IMR-90 (cell line): ENCODE measurements at places on chromosomes 1 and 21. TPM values are rescaled to one million over a fixed set of nuclear protein-coding genes. Genes with fewer than 3 reads are reported as not detected.
A peak's percentile ranks its signal among the peaks of the same experiment; 100 is the strongest.

DNA sequence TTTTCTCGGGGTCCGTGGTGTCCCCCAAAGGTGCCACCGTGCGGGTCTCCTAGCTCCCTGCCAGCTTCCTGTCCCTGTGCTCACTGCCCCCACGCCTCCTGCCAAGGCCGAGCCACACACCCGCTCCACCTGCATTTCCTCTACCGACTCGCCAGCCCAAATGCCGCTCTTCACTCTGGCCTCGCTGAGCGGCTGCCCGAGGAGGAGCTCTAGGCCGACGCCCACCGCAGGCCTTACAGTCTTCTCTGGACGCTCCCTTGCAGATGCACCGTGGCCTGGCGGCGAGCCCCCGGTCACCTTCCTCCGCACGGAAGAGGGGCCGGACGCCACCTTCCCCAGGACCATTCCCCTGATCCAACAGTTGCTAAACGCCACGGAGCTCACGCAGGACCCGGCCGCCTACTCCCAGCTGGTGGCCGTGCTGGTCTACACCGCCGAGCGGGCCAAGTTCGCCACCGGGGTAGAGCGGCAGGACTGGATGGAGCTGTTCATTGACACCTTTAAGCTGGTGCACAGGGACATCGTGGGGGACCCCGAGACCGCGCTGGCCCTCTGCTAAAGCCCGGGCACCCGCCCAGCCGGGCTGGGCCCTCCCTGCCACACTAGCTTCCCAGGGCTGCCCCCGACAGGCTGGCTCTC lies 26.3 kb downstream of the FTCD start:
- DNase-seq: no peak
- no peak overlapping the region for H3K27ac ChIP-seq
- H3K4me1 ChIP-seq: no peaks in the 10 kb centered on the region
- H3K4me3 ChIP-seq: no peak overlapping the region

GRCh38 chr21:16590186-16590585 lies 860.4 kb downstream of the USP25 start:
- DNase-seq: no peak
- no peak overlapping the region for H3K4me3 ChIP-seq
- H3K4me1 ChIP-seq: peaks cover 6% of the 10 kb centered on the region; the same call in 1 of the 2 replicates
- no peak overlapping the region for H3K27ac ChIP-seq
- no peaks in the 10 kb centered on the region for H3K27me3 ChIP-seq

DNA sequence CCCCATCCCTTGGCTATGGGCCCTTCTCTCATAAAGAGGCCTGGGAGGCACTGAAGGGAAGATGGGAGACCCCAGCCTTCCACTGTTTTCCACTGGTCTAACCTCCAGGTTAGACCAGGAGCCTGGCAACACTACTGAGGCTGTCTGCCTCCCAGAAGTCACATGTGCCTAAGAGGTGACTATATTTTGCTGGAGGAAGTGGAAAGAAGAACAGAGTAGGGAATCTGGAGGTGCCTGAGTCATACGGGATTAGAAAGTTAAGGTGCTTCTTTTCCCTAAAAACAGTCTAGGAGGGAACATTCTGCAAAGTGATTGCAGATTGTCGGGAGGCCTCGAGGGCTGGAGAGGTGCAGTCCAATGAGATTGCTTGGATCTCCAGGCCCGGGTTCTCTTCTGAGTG lies 4.6 kb downstream of the NFASC start:
- no peak for DNase-seq
- H3K27me3 ChIP-seq: peaks cover 2% of the 10 kb centered on the region; the same call in 1 of the 2 replicates
- no peak overlapping the region for H3K4me3 ChIP-seq
- H3K36me3 ChIP-seq: no peaks in the 10 kb centered on the region

GRCh38 chr1:201602413-201603265 lies 63.7 kb downstream of the NAV1 start:
- peaks cover 42% of the 10 kb centered on the region for H3K4me1 ChIP-seq
- no peak overlapping the region for H3K4me3 ChIP-seq
- peak; percentile 96 for DNase-seq

- H3K4me3 ChIP-seq: no peak overlapping the region
- no peaks in the 10 kb centered on the region for H3K27me3 ChIP-seq
- H3K36me3 ChIP-seq: no peaks in the 10 kb centered on the region
- peaks cover 9% of the 10 kb centered on the region; the same call in 1 of the 2 replicates for H3K4me1 ChIP-seq
These were observed 103.6 kb upstream of the KAZN start for GRCh38 chr1:14494911-14495310.

DNA sequence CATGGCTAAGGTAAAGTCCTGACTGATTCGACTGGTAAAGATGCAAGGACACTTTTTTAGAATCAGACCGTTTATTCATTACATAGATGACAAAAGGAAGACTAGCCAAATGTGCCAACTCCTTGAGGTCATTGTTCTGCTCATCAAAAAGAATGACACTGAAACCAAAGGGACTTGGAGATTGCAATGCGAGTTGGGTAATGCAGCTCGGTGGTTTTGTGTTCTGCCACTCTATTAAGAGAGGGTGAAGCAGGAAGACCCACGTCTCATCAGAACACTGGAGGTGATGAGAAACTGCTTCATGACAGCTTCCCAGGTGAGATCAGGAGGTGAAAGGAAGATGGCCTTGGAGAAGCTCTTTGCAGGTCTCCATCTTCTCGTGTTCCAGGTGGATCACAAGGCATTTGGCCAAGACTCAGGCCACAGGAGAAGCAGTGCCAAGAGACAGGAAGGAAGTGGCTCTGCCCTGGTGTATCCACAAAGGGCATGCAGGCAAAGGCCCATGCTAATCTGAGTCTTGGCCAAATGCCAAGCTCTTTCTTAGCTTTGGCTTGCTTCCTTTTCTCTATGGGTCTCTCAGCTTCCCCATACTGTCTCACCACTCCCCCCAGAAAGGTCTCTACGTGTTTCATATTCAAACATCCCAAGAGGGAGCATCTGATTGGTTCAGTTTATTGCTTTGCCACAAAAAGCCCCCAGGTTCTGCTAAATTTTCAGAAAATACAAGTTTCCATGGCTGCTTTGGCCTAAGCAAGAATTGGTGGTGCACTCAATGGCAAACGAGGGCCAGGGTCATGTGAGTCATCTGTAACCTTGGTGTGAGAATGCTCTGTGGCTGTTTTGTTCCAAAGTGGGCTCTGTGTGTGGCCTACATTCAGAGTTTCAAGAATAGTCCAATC lies 5.7 kb upstream of the CCT8 start:
- no peak overlapping the region for H3K4me3 ChIP-seq
- H3K4me1 ChIP-seq: peaks cover 10% of the 10 kb centered on the region
- no peaks in the 10 kb centered on the region for H3K27me3 ChIP-seq
- H3K27ac ChIP-seq: no peak overlapping the region
- H3K36me3 ChIP-seq: no peaks in the 10 kb centered on the region

GRCh38 chr1:112674986-112675727 lies 698 bp downstream of the MOV10 start:
- peak overlapping the region; percentile 97 for H3K27ac ChIP-seq
- H3K4me1 ChIP-seq: peaks cover 2% of the 10 kb centered on the region; the same call in 1 of the 2 replicates
- peak; percentile 6 for DNase-seq
- H3K27me3 ChIP-seq: no peaks in the 10 kb centered on the region
- H3K4me3 ChIP-seq: peak overlapping the region; percentile 71

- peak overlapping the region; percentile 13 for H3K27ac ChIP-seq
- peaks cover 23% of the 10 kb centered on the region for H3K4me1 ChIP-seq
- no peak overlapping the region for H3K4me3 ChIP-seq
- H3K36me3 ChIP-seq: peaks cover 9% of the 10 kb centered on the region
- H3K27me3 ChIP-seq: no peaks in the 10 kb centered on the region
- DNase-seq: peak; percentile 21
These were observed 149.7 kb downstream of the TGFBR3 start for GRCh38 chr1:91736146-91736714.

GRCh38 chr1:183148599-183148998 lies 37.5 kb upstream of the LAMC2 start:
- H3K36me3 ChIP-seq: peaks cover 12% of the 10 kb centered on the region
- H3K4me3 ChIP-seq: no peak overlapping the region
- H3K27me3 ChIP-seq: no peaks in the 10 kb centered on the region
- H3K27ac ChIP-seq: no peak overlapping the region

GRCh38 chr1:47024141-47024801 lies 802 bp downstream of the CYP4X1 start:
- no peak overlapping the region for H3K4me3 ChIP-seq
- no peak overlapping the region for H3K27ac ChIP-seq
- DNase-seq: no peak
- no peaks in the 10 kb centered on the region for H3K36me3 ChIP-seq

GRCh38 chr1:119440721-119441307 lies 25.9 kb downstream of the HSD3B2 start:
- DNase-seq: no peak
- H3K4me1 ChIP-seq: no peaks in the 10 kb centered on the region
- H3K27me3 ChIP-seq: no peaks in the 10 kb centered on the region
- H3K27ac ChIP-seq: no peak overlapping the region
- no peaks in the 10 kb centered on the region for H3K36me3 ChIP-seq
- H3K4me3 ChIP-seq: no peak overlapping the region

GRCh38 chr21:14491269-14491681 lies 54.8 kb downstream of the SAMSN1 start:
- H3K4me1 ChIP-seq: no peaks in the 10 kb centered on the region
- no peak overlapping the region for H3K4me3 ChIP-seq
- no peaks in the 10 kb centered on the region for H3K36me3 ChIP-seq
- no peak overlapping the region for H3K27ac ChIP-seq

The ARHGEF16 gene
- 0.18 TPM in 1 of 2 replicates, not detected in the other for total RNA-seq

The PTGER3 gene
- total RNA-seq: under 0.01 TPM in 1 of 2 replicates, not detected in the other

The CPLANE2 gene
- total RNA-seq: 3.2 and 3.3 TPM in 2 replicates

The TNFSF4 gene
- 19.7 and 23.6 TPM in 2 replicates for total RNA-seq

The APOBEC4 gene
- not detected in 2 replicates for total RNA-seq

The GRIK1 gene
- not detected in 2 replicates for total RNA-seq

The TDRKH gene
- 2.2 TPM in 2 replicates for total RNA-seq

The DHX9 gene
- 211 and 234 TPM in 2 replicates for total RNA-seq

The AVPR1B gene
- total RNA-seq: not detected in 2 replicates
